ENCODE measurements at places on chromosomes 7 and 10.

- DNase-seq: peak; percentile 3
Observed at GRCh38 chr7:107725138-107725740, 18.7 kb upstream of the CBLL1 start.

GRCh38 chr7:1713502-1714484 lies 43.7 kb downstream of the ELFN1 start:
- DNase-seq: no peak

GRCh38 chr7:132024290-132024689 lies 467.9 kb upstream of the PODXL start:
- no peak for DNase-seq

DNA sequence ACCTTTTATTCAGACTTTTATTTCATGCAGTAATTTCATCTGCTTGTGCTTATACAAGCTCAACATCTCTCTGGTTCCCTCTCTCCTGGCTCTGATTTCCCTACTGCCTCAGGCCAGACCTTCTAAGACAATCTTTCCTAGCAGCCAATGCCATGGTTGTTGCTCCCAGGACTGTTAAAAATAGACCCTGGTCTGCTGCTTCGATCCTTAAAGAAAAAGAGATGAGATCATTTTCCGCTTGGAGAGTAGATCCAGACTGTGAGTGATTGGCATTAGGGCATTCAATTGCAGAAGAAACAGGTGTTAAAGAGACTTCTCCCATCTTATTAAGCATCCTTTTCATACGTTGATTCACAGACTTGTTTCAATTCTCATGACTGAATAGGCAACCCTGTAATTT lies 68.4 kb upstream of the ITGB1 start:
- no peak for DNase-seq

GRCh38 chr10:123999261-123999660 lies 94.1 kb downstream of the CHST15 start:
- no peak for DNase-seq

- DNase-seq: no peak
Observed at GRCh38 chr10:12705943-12706342, 295.6 kb downstream of the CCDC3 start.

DNA sequence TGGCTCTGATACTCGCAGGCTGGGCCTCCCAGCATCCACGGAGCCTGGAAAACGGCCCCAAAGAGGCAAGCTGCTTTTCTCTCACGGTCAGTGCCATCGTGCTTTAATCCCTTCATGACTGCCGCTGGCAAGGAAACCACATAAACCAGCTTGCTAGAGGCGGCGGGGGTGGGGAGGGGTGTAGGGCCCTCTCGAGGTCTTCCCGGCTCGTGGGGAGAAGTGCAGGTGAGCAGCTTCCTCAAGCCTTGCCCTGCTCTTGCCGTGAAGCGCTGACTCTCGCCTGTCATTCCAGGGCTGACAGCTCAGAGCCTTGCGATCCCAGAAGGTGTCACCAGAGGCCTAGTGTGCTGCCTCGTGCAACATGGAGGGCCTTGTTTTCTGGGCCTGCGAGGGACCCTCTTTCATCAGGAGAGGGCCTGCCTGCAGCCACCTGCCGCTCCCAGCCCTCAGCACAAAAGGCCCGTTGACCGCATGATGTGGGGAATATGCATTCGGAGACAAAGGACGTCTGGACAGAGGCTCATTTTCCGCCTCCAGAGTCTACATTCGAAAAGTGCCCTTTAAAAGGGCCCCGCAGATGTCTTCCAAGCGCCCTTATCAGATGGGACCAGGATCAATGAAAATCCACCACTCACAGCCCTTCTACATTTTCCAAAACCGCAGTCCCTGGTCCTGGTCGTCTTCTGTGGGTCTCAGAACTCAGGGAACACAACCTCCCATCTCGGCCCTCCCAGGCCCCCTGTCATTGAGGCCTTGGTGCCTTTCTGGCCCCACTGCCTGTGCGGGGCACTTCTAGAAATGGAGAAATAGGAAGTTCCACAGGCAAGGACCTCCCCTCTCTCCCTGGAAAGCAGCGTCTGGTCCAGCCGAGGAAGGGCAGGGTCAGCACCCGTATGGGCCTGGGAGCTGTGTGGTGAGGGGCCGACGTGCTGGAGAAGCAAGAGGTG lies 58.7 kb downstream of the ZRANB1 start:
- no peak for DNase-seq

GRCh38 chr10:26169466-26169865 lies 47.1 kb upstream of the GAD2 start:
- DNase-seq: no peak

GRCh38 chr7:129466796-129467195 lies 32.6 kb downstream of the STRIP2 start:
- no peak for DNase-seq

GRCh38 chr10:44312401-44312800 lies 72.5 kb downstream of the CXCL12 start:
- DNase-seq: no peak

DNA sequence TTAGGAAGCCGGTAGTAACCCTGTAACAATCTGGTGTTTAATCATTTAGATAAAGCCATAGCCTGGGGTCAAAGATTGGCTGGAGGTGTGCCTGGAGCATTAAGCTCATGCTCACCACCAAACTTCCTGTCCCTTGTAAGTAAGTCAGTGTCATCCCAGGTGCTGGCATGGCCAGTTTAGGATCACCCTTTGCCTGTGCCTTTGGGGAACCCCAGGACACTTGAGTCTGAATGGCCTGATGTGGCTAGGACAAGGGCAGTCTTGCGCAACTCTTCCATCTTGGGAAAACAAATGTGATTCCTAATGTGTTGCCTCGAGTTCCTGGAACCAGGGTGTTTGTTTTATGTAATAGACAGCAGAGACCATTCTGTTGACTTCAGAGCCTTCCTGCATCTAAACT lies 154.8 kb downstream of the GRK5 start:
- DNase-seq: no peak

- DNase-seq: no peak
Observed at GRCh38 chr10:112835944-112836451, 114.0 kb upstream of the TCF7L2 start.

Measured in NCI-H1048 (cell line).